NCI-H82 (cell line): ENCODE measurements at places on chromosomes 16 and 17.
A peak's percentile ranks its signal among the peaks of the same experiment; 100 is the strongest.

- no peak for DNase-seq
These were observed 7.8 kb downstream of the ITGA3 start for GRCh38 chr17:50063561-50064252.

GRCh38 chr16:64295466-64295865 lies 826.4 kb downstream of the CDH11 start:
- no peak for DNase-seq

- DNase-seq = no peak
These were observed 10.8 kb downstream of the ARSG start for GRCh38 chr17:68302066-68302564.

GRCh38 chr17:27906226-27906580 lies 13.0 kb upstream of the LYRM9 start:
- DNase-seq = peak; percentile 90

GRCh38 chr16:65773301-65773874 lies 593.1 kb upstream of the CDH5 start:
- no peak for DNase-seq

DNA sequence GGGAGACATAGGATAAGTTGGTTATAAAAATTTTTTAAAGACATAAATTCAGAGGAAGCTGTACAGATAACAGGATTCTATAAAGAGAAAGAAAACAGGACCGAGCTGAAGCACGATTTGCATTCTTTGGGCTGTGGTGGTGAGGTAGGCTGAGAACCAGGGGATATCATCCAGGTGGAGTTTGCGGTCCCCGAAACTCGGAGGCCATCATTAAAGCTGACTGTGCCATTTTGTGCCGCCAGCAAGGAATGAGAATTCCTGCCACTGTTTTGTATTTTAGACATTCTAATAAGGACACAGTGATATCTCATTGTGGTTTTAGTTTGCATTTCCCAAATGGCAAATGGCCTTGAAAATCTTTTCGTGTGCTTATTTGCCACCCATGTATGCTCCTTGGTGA lies 197.9 kb downstream of the IRF8 start:
- no peak for DNase-seq

GRCh38 chr16:17936766-17937402 lies 399.7 kb downstream of the NPIPA8 start:
- DNase-seq = no peak

- peak; percentile 70 for DNase-seq
These were observed at the start of gene STX1B for GRCh38 chr16:31010585-31011325. TSS of gene STX1B (minus strand) at chr16:31010638. CDS start at chr16:31010396, 242 bp downstream.

GRCh38 chr16:22123759-22124490 lies 31.6 kb downstream of the VWA3A start:
- DNase-seq = no peak

DNA sequence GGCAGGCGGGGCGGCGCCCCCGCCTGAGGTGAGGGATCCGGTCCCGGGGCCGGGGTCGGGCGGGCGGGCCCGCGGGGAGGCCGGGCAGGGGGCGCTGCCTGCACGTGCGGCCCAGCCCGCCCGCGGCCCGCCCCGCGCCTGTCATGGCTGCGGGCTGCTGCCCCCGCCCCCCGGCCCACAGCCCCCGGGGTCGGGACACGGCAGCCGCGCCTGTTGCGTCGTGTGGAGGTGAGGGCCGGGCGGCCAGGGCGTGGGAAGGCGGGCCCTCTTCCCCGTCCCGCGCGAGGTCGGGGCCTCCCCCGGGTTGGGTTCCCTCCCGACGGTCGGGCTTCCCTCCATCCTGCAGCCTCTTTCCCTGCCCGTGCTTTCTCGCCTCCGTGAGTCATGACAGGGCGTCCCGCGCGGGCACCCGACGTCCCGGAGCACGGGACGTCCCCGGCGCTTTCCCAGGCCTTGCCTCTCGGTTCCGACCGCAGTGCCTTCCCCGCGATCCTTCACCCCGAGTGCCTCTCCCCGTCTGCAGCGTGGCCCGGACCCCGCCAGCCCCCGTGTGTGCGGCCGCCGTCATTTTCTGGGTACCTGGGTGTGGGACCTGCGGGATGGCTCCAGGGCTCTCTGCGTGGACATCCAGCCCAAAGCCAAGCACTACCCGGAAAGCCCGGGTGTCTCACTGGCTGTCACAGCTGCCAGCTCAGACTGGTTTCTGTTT lies 76.7 kb downstream of the CHD9 start:
- peak; percentile 64 for DNase-seq

- no peak for DNase-seq
These were observed 91.4 kb upstream of the FA2H start for GRCh38 chr16:74865922-74866598.

- DNase-seq = no peak
These were observed 152.4 kb downstream of the SSH2 start for GRCh38 chr17:29777663-29778062.

- DNase-seq = no peak
These were observed 16.3 kb downstream of the TNRC6A start for GRCh38 chr16:24745791-24746190.
